Left renal pelvis (tissue), 4 donors: ENCODE measurements at places on chromosomes 11 and 22. TPM values are rescaled to one million over a fixed set of nuclear protein-coding genes. Genes with fewer than 3 reads are reported as not detected.

GRCh38 chr11:19660076-19660475, 52.6 kb upstream of the NAV2 start:
- no peak for DNase-seq

GRCh38 chr22:40791241-40791640, 27.9 kb downstream of the SLC25A17 start:
- DNase-seq = no peak

GRCh38 chr22:19943082-19944026, 1.7 kb upstream of the TXNRD2 start:
- no peak for DNase-seq

The DGCR6L gene
- polyA plus RNA-seq = 61.4 TPM

DNA sequence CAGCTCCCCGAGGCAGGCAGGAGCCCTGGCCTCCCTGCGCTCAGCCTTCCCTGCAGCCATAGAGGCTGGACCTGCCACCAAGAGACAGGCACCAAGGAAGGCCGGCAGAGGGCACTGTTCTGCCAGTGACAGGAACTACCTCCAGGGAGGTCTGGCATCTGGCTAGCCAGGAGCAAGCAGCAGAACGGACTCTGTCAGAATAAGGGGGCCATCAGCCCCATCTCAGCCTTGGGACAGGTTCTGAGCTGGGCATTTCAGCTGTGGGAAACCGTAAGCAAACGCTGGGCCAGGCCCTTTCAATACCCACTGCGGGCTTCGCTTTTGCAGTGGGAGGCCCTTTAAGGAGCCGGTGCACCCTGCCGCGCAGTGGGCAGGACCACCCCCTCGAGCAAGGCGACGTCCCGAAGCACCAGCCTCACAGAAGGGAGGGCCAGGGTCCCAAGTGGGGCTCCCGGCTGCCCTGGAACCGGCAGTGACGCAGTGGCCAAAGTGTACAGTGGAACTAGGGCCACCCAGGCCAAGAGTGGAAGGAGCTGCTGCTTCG, 18.2 kb downstream of the IFT27 start:
- no peak for DNase-seq

- DNase-seq = no peak
Observed at GRCh38 chr11:116376547-116376946, 396.2 kb downstream of the BUD13 start.
